ENCODE measurements at places on chromosomes 2 and 18. TPM values are rescaled to one million over a fixed set of nuclear protein-coding genes. Genes with fewer than 3 reads are reported as not detected.
A peak's percentile ranks its signal among the peaks of the same experiment; 100 is the strongest.

Gene RTP5
- total RNA-seq, result 0.24 TPM

DNA sequence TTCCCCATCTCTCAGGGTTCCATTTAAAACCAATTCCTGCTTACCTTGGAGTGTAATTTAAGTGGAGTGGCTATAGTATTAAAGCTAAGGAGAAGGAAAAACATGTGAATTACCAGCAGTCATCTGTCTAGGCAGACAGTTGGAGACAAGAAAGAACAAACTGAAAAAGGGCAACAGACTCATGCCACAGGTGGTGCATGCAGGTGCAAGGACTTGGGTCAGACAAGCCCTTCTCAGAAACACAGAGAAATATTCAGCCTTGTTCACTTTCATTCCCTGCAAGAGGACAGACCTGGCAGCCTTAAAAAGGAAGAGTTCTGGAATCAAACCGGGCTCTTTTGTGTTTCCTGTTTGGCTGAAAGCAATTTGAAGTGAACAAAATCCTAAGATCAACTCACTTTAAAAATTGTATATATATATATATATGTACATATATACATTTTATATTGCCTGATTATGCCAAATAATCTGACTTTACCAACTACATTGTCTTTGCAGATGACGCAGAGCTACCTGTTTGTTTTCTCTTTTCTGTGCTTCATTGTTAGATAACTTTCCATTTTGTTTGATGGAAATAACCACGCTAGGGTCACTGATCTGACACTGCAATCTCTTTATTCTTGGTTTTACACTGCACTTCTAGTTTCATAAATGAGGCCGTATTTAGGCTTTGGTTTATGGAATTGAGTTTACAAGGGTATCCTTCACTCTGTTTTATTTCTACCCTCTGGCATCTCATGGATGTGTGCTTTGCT is 35.1 kb upstream of the VPS54 start:
- no peak for DNase-seq

Gene GALNT14
- 5.1 TPM for total RNA-seq

GRCh38 chr2:1479346-1479745 is 66.1 kb downstream of the TPO start:
- DNase-seq, result no peak

Gene CYTIP
- 18.8 TPM for total RNA-seq

DNA sequence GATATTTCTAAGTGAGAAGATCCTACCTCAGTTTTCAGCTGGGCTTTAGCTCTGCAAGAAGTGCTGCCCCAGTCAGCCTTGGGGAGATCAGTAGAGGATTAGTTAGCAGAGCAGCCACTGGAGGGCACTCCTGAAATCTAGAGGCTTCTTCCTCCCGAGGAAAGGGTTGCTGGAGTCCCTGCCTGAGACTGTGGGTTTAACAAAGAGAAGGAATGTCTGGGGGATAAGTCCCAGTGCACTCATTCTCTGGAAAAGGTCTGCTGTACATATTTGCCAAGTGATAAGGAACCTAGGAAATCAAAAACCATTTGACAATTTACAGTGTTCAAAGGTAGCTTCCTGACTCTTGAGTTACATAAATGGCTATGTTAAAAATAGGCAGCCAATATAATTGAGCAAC is 207.2 kb downstream of the SLC8A1 start:
- DNase-seq, result peak; percentile 49

- peak; percentile 80 for DNase-seq
These were observed 41.4 kb downstream of the IL1R2 start for GRCh38 chr2:102033031-102033749.

Gene SLC23A3
- total RNA-seq, result not detected

Gene CCDC178
- 5.5 TPM for total RNA-seq

Gene ZSWIM2
- total RNA-seq, result 0.96 TPM

Gene ERMN
- 5.1 TPM for total RNA-seq

DNA sequence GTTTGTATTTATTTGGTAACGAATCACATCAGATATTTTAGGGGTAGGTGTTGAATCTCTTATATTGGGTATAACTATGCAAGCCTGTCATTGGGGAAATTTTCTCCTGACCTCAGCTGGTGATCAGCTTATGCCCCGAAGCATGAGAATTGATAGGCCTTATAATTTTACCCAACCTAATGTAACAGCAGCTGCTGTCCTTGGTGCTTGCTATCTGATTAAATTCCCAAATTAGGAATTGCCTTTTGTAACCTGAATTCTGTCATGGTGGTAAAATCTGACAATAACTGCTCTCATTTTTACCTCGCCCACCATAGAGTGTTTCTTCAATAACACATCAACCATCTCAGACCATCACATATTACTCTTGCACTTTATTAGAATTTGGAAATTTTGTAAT is 1542.6 kb upstream of the PIK3C3 start:
- DNase-seq, result no peak
